ENCODE measurements at places on chromosomes 13 and 19.

GRCh38 chr13:20475927-20476691 lies 49.5 kb downstream of the CRYL1 start:
- peak; percentile 21 for DNase-seq

- no peak for DNase-seq
These were observed 142.3 kb downstream of the PCCA start for GRCh38 chr13:100231176-100231575.

GRCh38 chr19:12872255-12872654 lies 9.0 kb downstream of the DNASE2 start:
- no peak for DNase-seq

DNA sequence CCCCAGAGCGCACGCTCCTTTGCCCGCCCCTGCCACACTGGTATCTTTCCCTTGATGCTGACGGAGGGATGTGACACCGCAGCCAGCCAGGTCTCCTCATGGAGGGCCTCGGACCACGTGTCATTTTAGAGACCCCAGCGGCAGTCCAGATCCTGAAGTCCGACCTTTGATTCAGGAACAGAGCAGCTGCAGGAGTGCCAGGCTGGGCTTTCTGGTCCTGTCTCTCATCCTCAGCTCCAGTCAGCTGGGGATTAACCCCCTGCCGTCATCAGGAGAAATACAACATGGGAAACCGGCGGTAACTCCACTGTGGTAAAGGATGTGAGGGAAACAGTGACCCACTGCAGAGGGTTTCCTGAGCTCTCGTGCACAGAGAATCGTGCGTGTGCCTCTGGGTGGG lies 140.6 kb downstream of the SIPA1L3 start:
- DNase-seq: no peak

- DNase-seq: no peak
These were observed 414.8 kb upstream of the PCDH20 start for GRCh38 chr13:61830475-61830874.

GRCh38 chr13:87889254-87889653 lies 218.1 kb downstream of the SLITRK5 start:
- DNase-seq: no peak

DNA sequence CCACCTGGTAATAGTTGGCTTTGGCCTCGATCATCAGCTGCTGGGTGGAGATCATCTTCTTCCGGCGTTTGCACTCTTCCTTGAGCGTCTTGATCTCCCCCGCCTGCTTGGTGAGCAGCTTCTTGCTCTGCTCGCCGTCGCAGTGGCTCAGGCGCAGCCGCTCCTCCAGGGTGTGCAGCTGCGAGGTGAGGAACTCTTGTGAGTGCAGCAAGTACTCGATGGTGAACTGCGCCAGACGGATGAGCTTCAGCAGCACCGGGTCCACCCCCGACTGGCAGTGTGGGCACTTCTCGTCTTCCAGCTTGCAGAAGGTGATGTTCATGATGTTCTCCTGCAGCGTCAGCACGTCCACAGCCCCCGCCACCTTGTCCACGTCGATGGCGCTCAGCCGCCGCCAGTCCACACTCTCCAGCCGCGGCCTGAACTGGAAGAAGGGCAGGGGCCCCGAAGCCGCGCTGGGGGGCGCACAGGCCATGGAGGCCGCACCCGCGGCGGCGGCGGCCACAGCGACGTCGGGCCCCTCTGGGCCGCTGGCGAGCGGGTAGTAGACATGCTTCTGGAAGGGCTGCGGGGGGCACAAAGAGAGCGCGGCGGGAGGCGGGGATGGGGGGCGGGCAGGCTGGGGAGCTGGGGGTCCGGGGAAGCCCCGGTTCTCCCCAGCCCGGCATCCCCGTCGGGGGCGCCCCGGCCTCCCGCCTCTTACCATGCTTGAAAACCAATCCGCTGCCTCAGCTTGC lies 3.0 kb downstream of the DZIP1 start:
- no peak for DNase-seq

DNA sequence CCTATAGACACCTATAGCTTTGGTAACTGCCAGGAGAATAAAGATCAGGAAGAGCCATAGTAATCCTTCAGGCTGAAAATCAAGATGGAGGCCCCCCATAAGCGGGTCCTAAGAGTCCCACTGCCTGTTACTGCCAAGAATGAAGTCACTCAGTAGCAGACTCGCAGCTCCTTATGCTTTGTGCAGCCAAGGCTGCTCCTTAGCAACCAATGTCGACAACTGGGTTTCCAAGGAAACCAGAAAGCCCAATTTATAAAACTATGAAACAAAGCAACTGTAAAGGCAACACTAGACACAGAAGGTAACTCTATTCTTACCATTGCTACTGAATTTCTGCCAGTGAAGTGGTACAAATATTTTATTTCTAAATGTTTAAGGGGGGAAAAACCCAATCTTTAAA lies 56.5 kb downstream of the DCLK1 start:
- DNase-seq: no peak

- no peak for DNase-seq
These were observed 68.2 kb downstream of the LMO7 start for GRCh38 chr13:75704194-75704926.

DNA sequence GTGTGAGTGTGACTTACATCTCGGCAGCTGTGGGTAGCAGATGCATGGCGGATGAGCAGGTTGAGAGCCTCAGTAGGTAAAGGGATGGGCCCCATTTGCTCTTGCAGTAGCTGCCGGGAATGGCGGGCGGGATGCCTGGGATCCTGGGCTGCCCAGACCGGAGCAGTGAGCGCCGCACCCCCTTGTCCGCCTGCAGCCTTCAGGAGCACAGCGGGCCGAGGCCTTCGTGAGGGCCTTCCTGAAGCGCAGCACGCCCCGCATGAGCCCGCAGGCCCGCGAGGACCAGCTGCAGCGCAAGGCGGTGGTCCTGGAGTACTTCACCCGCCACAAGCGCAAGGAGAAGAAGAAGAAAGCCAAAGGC lies 4.1 kb downstream of the POP4 start:
- DNase-seq: no peak

- no peak for DNase-seq
These were observed 194.6 kb upstream of the DACH1 start for GRCh38 chr13:72061613-72062012.

DNA sequence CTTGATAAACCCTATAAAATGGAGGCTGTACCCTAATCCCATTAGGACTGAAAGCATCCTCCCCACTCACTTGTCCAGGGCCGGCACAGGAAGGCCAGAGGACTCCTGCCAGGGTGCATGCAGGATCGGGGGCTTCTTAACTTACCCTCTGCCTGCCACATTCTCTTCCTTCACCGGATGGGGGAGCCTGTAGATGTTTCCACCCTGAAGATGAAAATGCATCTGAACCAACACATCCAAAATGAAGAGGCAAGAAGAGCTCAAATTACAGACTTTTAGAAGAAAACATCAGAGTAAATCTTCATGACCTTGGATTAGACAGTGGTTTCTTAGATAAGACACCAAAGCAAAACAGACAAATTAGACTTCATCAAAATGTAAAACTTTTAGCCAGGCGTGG lies 25.9 kb upstream of the NAPA start:
- DNase-seq: peak; percentile 55

GRCh38 chr13:91664039-91664438 lies 265.6 kb downstream of the GPC5 start:
- DNase-seq: no peak

GRCh38 chr13:75217949-75218348 lies 264.0 kb downstream of the TBC1D4 start:
- DNase-seq: no peak

DNA sequence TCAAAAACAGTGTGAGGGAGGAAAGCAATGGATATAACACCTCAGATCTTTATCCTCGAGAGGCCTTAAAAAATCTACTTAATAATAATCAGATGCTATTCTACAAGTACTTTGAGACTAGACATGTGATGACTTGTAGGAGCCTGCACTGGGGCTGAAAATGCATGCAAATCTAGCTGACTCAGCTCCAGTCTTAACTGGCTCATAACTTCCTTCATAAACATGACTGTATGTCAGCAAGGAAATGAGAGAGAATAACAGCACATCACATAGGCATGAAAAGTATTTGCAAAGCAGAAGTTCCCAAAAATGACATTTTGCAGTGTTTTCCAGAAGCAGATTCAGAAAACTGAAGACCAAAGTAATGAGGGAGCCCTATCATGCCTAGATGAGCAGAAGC lies 38.1 kb downstream of the PSG5 start:
- DNase-seq: no peak

GRCh38 chr13:30446126-30446500 lies 19.6 kb downstream of the HMGB1 start:
- no peak for DNase-seq

- no peak for DNase-seq
These were observed 7.8 kb upstream of the CRX start for GRCh38 chr19:47813995-47814328.

GRCh38 chr13:69970520-69970919 lies 137.1 kb upstream of the ATXN8OS start:
- no peak for DNase-seq

- DNase-seq: peak; percentile 60
These were observed 277.9 kb downstream of the ZNF536 start for GRCh38 chr19:30649934-30650614.
